HFF-Myc (cell line): ENCODE measurements at places on chromosomes 11 and 22.

DNA sequence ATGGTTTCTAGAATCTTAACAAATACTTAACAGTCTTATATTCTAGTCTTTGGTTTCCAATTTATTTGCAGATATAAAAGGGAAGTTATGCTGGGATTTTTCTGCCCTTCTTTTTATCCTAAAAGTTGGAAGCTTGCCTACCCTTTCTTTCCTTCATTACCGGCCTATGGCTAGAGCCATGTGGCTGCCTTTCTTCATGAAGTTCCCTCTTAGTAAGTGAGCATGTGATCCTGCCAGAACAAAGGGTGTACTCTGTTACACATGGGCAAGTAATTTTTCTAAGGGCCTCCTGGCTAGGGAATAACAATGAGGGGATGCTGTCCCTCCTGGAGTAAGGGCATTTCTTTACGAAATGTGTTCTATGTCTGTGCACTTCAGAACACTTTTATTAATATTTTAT lies 252.1 kb upstream of the PITPNB start:
- DNase-seq: no peak

- no peak for DNase-seq
Measured at GRCh38 chr11:118635642-118636041, 28.2 kb downstream of the PHLDB1 start.

GRCh38 chr11:106012744-106013143 lies 9.3 kb downstream of the MSANTD4 start:
- peak; percentile 20 for DNase-seq

GRCh38 chr11:130760515-130761125 lies 155.7 kb downstream of the SNX19 start:
- no peak for DNase-seq

DNA sequence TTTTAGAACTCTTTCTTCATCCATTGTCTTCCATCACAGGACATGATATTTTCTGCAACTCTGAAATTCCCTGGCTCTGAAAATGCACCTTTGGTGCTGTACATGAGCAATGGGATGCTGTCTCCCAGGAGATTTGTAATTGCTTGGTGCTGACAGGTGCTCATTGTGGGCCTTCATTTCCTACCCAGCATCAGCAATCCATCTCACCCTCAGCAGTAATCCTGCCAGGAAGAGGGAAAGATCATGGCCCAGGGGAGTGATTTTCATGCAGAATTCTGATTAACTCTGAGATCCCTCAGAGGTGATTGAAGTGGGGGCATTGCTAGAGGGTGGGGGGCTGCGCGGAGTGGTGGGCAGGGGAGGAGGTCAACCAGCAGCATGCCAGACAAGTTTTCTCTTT lies 651.7 kb downstream of the NELL1 start:
- no peak for DNase-seq

DNA sequence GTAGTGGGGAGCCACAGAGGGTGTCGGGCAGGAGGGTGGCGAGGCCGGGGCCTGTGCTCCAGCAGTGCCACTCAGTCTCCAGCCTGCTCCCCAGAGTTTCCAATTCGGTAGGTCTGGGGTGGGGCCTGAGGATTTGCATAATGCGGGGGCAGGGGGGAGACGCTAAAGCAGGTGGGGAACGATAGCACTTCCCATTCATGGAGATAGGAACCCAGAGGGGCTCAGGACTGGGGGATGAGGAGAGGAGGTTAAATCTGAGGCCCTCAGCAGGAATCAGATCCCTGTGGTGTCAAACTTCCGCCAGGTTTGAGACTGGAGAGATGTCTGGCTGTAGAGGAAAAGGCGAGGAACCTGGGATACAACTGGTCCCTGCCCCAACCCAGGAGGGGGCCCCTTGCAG lies 29.8 kb downstream of the WNT11 start:
- DNase-seq: no peak

DNA sequence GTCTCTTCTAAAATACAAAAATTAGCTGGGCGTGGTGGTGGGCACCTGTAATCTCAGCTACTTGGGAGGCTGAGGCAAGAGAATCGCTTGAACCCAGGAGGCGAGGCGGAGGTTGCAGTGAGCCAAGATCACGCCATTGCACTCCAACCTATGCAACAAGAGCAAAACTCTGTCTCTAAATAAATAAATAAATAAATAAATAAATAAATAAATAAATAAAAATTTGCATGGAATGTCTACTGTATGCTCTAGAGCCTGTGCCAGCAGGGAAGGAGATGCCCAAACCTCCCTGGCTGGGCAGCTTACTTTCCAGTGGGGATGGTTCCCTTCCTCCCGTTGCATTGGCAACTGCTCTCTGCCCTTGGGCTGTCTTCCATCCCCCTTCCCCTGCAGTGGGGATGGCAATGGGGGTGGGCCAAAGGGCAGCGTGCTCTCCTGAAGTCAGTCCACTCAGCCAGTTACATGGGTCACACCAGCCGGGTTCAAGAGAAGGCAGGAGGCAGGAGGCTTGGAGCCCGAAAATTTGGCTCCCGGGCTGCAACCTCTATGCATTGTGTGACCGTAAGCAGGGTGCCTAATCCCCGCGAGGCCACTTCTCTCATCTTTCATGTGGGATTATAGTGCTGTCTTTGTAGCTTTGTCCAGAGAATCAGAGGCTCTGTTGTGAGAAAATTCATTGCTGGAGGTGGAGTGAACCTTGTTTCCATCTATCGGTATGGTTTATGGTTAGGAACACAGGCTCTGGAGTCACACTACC lies 1.4 kb upstream of the LRRC10B start:
- no peak for DNase-seq

GRCh38 chr11:19089421-19089820 lies 27.5 kb upstream of the ZDHHC13 start:
- no peak for DNase-seq

GRCh38 chr11:130088919-130089673 lies 19.4 kb downstream of the APLP2 start:
- DNase-seq: no peak

DNA sequence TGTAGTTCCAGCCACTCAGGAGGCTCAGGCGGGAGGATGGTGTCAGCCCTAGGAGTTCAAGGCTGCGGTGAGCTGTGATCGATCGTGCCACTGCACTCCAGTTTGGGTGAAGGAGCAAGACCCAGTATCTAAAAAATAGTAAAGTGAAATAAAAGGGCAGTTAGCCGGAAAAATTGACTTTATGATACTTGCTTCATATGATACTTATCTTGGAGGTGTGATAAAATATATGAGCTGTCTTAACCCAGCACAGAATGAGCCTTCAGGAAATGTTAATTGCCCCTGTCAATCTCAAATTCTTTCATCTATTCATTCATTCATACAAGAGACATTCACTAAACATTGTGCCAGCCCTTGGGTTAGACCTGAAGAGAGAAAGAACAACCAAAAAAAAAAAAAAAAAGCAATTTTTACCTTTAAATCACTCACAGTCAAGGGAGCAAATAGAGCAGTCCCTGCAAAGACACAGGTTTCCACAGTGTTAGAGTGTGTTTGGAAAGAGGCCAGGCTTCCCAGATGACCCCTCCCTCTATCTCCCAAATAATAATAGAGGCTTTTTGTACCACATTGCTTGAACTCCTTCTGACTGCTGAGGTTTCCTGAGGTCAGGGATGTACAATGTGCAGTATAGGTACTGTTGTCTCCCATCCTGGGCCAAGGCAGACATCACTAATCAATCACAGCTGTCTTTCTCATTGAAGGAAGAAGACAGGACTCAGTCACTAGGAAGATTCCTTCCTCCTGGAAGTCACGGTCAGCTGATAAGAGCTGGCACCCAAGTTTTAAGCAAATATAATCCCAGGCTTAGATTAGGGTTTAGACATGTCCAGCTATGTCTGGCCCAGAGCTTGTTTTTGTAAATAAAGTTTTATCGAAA lies 454.6 kb downstream of the MIAT start:
- DNase-seq: no peak

DNA sequence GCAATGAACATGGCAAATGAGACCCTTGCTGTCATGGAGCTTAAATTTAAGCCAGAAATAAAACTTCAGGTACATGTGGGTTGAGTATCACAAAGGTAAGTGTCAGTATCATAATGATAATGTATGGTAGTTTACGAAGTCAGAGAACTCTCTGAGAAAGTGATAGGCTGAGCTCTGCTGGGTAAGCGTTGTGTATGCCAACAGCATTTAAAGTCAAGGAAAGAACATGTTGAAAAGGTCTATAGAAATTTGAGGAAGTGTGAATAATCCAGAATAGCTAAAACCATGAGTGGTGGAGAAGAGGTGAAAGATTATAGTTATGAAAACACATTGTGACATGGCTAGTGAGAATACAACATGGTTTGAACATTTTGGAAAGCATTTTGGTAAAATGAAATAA lies 17.4 kb upstream of the CTSC start:
- no peak for DNase-seq

DNA sequence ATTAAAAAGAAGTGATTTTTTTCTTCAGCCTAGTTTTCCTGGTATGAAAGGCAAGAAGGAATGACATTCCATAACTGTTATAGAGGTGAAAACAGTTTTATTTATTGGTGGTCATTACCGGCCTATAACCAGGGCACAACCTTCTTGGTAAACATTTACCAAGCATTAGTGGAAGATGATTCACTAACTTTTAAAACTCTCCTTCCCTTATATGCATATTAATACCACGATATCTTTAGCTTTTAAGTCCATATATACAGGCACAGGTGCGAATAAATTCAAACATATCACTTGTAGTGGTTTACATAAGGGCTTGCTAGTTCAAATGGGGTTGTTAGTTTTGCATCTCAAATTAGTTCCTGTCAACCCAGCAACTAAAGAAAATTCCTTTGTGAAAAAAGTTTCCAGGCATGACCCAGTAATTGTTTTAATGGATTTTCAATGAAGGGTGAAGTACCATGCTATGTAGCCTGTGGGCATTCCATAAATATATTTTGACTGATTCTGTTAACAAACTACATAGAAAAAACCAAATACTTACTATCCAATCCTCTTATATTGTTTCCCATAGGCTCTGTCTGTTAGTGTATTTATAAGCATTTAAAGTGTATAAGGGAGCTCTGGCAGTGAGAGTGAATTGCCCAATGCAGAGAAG lies 30.6 kb upstream of the ROBO3 start:
- no peak for DNase-seq

- no peak for DNase-seq
Measured at GRCh38 chr11:81870815-81871214, 862.8 kb downstream of the FAM181B start.

DNA sequence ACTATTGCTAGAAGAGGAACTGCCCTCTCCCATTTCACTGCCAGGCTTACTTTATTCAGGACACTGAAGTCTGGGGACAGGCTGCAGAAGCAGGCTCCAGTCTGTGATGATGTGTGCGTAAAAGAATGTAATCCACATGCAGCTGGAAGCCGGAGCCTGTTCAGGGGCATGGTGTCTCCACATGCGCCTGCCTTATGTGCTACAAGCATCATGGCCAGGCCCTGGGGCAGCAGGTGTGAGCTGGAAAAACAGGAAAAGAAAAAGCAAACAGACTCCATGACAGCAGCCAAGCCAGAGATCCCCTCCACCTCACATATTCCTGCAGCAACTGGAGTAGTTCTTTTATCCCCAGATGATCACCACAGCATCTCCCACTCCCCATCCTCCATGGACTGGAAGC lies 33.4 kb downstream of the ARFGAP2 start:
- DNase-seq: peak; percentile 94

GRCh38 chr22:49179886-49180682 lies 647.6 kb downstream of the BRD1 start:
- no peak for DNase-seq

- no peak for DNase-seq
Measured at GRCh38 chr22:31526270-31526669, 29.9 kb downstream of the SFI1 start.

GRCh38 chr11:93908689-93909088 lies 58.3 kb upstream of the VSTM5 start:
- DNase-seq: peak; percentile 66

DNA sequence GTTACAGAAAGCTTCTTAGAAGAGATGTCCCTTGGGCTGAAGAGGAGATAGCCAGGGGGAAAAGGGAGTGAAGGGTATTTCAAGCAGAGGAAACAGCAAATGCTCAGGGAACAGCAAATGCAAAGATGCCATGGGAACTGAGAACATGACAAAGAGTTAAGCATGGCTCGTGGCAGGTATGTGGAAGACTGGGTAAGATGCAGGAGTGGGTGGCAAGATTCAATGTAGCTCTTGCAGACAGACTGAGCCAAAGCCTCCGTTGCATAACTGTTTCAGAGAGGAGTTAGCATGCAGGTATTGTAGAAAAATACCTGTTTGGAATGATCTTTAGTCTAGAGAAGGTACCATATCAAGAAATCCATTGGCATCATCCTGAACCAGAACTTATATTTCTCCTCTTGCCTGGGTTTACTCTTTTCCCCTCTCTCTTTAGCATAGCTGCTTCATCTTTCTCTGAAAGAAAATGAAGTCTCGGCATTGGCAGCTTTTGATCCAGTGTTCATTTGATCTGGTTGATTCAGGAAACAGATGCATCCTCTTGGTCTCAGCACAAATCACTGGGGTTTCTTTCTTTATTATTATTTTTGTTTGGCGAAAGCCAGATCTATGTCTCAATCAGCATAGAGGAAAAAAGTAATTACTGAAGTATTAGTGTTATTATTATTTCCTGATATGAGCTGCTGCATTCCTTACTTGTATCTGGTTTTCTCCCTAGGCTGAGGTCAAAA lies 41.7 kb upstream of the NUP160 start:
- no peak for DNase-seq

DNA sequence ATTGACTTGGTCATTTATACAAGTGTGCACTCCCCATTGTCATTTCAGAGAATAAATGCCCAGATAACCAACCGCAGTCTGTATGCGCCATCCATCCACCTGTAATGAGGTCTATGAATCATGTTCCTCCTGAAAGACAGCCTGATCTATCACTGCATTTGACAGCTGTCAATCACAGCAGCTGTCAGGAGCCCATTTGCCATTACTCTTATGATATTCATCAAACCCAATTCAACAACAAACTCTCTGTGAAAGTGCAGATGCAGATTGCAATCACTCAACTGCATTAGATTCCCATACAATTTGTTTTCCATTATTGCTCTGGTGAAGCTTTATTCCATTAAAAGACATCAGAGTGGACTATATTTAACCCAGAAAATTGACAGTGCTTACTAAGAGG lies 586.9 kb upstream of the KIRREL3 start:
- no peak for DNase-seq

DNA sequence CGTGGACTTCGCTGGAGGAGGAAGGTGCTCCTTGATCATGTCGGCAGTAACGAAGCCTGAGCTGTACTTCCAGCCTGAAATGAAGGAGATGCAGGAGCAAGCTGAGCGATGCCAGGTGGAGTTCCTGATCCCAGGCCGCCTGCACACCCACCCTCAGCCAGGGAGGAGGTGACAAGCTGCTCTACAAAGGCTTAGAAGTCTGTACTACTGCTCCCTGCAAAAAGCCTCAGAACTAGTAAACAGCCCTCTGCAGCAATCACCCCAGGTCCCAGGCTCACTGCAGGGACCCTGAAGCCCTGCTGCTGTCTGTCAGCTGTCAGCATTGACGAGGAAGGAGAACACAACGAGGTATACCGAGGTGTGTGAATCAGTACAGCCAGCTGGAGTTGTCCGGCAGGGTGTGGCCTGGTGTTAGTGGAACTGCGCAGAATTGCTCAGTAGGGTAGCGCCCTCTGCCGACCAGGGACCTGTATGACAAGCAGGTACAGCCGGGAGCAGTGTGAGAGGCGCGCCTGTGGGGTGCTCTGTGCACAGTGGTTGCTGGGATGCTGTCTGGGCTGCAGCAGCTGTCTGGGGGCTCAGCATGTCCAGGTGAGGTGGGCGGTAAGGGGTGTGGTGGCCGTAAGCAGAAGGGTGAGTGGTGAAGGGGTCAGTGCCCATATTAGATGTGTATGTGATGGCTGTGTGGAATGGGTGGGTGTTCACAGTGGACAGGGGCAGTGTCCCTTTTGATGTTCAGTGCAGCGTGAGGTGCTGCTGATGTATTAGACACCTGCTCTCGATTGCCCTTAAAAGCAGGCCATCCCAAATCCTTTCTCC lies 7.6 kb downstream of the CYB5R2 start:
- no peak for DNase-seq
